ENCODE measurements at places on chromosomes 5 and 9. TPM values are rescaled to one million over a fixed set of nuclear protein-coding genes. Genes with fewer than 3 reads are reported as not detected.

- no peak for DNase-seq
- H3K27ac ChIP-seq: no peak overlapping the region
- no peaks in the 10 kb centered on the region for H3K4me1 ChIP-seq
Observed at GRCh38 chr9:85185486-85186217, 516.1 kb downstream of the NTRK2 start.

The GABRA1 gene
- not detected for total RNA-seq

DNA sequence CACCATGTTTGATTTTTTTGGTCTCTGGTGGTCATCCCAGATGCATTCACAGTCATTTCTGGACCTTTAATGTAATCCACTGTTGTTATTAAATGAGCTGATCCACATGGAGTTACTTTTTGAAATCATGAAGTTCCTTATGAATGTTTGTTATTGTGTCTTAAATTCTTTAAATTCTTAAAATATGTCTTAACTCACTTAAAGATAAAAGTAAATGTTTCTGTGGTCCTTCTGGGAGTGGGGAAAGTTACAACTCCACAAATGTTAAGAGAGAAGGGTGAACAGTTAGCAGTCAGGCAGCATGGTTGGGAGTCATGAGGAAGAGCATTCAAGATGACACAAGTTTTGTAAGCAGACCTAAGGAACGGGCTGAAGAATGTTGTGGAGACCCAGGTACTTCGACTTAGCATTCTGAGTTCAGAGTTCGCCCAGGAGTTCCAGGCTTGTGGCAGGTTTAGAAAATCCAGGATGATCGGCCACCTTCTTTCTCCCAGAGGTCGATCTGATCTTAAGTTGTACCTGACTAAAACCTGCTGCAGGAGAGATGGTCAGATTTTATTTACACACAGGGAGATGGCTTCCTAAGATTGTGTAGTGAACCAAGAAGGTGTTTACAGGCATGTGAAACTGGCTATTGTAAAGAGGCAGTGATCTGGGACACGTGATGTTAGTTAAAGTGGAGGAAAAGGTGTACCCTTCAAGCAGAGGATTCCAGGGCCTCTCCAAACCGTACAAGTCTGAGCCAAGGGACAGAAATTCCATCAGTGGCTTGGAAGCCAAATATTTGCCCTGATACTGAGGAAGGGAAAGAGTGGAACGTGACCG, 17.2 kb downstream of the SLC1A1 start:
- no peaks in the 10 kb centered on the region for H3K36me3 ChIP-seq
- no peak for DNase-seq
- H3K27me3 ChIP-seq: no peaks in the 10 kb centered on the region
- H3K4me3 ChIP-seq: no peak overlapping the region
- peak overlapping the region; percentile 54 for H3K27ac ChIP-seq

The RNF183 gene
- 0.14 TPM for total RNA-seq

The SUSD3 gene
- total RNA-seq: 1.9 TPM

The ADAMTSL1 gene
- total RNA-seq: 19.7 TPM

The FOXD4L4 gene
- 0.75 TPM for total RNA-seq

The NR2F1 gene
- 2.8 TPM for total RNA-seq

- no peaks in the 10 kb centered on the region for H3K36me3 ChIP-seq
- DNase-seq: no peak
- H3K27ac ChIP-seq: no peak overlapping the region
- H3K27me3 ChIP-seq: no peaks in the 10 kb centered on the region
- no peaks in the 10 kb centered on the region for H3K4me1 ChIP-seq
Observed at GRCh38 chr5:41764650-41765049, 105.6 kb downstream of the OXCT1 start.

The IL3 gene
- total RNA-seq: not detected

DNA sequence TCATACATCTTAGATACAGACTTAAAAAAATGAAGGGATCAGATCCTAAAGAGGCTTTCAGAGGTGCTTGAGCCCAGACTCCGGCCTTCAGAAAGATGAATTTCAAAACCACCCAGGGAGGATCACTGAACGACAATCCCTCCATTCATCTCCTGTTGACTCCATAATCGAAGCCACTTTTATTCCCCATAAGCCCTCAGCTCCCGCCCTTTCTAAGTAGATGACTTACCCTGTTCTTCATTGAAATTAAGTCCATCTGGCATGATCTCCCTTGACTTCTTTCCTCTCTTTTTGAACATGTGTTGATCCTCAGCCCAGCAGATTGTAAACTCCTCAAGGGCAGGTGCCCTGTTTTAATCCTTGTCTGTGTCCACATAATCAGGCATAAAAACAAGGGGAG, 50.8 kb upstream of the ASTN2 start:
- peak overlapping the region; percentile 11 for H3K27ac ChIP-seq
- H3K4me3 ChIP-seq: no peak overlapping the region
- no peak for DNase-seq

The AK8 gene
- not detected for total RNA-seq

DNA sequence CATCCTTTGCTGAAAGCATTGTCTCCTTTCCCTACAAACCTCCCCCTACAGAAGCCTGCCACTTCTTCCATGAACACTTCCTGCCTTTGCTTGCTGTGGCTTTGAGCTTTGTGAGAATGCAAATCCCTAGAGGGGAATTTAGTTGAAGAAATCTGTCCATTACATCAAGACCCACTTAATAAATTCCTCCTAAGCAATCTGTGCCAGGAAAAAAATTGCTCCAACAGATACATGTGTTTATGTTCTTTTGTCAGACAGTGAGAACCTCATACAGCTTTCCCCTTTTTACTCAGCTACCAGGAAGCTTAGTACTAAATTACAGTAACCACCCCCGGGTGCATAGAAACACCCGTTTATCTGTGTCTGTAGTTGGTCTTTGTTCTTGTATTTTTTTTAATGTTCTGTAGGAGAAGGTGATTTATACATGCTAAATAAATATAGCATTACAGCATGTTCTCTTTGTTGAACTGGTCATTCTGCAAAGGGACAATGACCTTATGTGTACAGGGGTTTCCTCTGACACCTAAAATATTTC, 43.9 kb downstream of the SH3TC2 start:
- no peaks in the 10 kb centered on the region for H3K36me3 ChIP-seq
- no peaks in the 10 kb centered on the region for H3K27me3 ChIP-seq
- DNase-seq: no peak
- no peak overlapping the region for H3K27ac ChIP-seq
- H3K4me3 ChIP-seq: no peak overlapping the region
- no peaks in the 10 kb centered on the region for H3K4me1 ChIP-seq

The PDGFRB gene
- total RNA-seq: 20.2 TPM

- H3K36me3 ChIP-seq: no peaks in the 10 kb centered on the region
- no peak for DNase-seq
- no peak overlapping the region for H3K4me3 ChIP-seq
- H3K4me1 ChIP-seq: no peaks in the 10 kb centered on the region
Observed at GRCh38 chr9:7140401-7140800, 382.6 kb downstream of the KDM4C start.

The TMEM203 gene
- total RNA-seq: 42.1 TPM

GRCh38 chr5:2534251-2534650, 217.2 kb downstream of the IRX2 start:
- no peaks in the 10 kb centered on the region for H3K4me1 ChIP-seq
- no peaks in the 10 kb centered on the region for H3K27me3 ChIP-seq
- no peak overlapping the region for H3K4me3 ChIP-seq
- no peaks in the 10 kb centered on the region for H3K36me3 ChIP-seq
- DNase-seq: no peak

The PCDHA10 gene
- total RNA-seq: 0.79 TPM

GRCh38 chr5:81728301-81728700, 22.6 kb downstream of the SSBP2 start:
- H3K4me1 ChIP-seq: no peaks in the 10 kb centered on the region
- no peaks in the 10 kb centered on the region for H3K27me3 ChIP-seq
- no peak for DNase-seq
- no peaks in the 10 kb centered on the region for H3K36me3 ChIP-seq
- no peak overlapping the region for H3K27ac ChIP-seq
- H3K4me3 ChIP-seq: no peak overlapping the region

DNA sequence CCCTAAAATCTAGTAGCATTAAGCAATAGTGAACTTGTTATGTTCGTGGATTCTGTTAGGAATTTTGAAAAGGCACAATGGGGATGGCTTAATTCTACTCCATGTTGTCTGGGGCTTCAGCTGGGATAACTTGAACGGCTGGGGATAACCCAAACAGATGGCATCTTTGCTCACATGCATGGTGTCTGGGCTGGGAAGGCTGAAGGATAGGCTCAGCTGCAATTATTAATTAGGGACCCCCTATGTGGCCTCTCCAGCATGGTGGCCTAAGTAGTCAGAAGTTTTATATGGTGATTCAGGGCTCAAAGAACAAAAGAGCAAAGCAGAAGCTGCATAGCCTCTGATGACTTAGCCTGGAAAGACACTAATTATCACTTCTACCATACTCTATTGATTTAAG, 551.1 kb downstream of the PSAT1 start:
- H3K4me3 ChIP-seq: no peak overlapping the region
- no peak for DNase-seq
- H3K27ac ChIP-seq: no peak overlapping the region
- no peaks in the 10 kb centered on the region for H3K4me1 ChIP-seq
- H3K27me3 ChIP-seq: no peaks in the 10 kb centered on the region

DNA sequence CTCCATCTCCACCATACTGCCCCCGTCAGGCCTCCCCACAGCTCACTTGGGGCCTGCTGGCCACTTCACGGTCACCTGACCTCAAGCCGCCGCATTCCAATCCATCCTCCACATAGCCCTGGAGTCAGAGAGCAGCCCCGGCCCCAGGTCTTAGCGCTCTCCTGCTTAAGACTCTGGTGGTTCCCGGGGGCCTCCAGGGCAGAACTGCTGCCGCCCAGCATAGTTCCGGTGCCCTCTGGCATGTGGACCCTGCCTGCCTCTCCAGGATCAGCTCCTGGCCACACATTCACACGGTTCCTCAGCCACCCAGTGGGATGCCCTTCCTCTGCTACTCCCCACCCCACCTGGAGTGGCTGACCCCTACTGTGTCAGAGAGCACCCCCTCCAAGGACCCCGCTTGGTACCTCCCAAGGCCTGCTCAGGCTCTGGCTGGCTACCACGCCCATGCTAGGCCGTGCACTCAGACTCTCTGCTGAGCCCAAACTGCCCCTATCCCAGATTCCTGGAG, 8.7 kb downstream of the PHYKPL start:
- no peaks in the 10 kb centered on the region for H3K27me3 ChIP-seq
- H3K4me1 ChIP-seq: peaks cover 42% of the 10 kb centered on the region
- DNase-seq: no peak
- H3K36me3 ChIP-seq: no peaks in the 10 kb centered on the region

The ITGA2 gene
- total RNA-seq: 9.5 TPM

- no peaks in the 10 kb centered on the region for H3K4me1 ChIP-seq
- H3K27ac ChIP-seq: no peak overlapping the region
- H3K4me3 ChIP-seq: no peak overlapping the region
Observed at GRCh38 chr5:118789366-118789765, 199.0 kb downstream of the DTWD2 start.

DNA sequence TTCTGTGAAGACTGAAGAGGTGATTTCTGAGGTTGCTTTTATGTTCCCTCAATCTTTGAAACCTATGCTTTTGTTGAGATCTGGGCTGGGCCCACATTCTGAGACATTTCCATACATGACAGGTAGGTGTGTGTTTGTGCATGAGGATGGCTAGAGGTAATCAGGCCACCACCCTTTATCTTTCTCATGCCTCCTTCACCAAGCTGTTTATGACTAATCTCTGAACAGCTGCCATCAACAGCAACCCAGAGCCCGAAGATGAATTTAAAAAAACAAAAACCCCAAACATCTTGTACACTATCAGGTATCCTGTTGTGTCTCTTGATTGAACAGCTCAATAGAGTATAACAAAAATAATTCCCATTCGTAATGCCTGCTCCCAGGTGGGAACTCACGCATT, 12.6 kb upstream of the C5orf46 start:
- no peak for DNase-seq
- no peaks in the 10 kb centered on the region for H3K36me3 ChIP-seq
- H3K27ac ChIP-seq: no peak overlapping the region

The CDX1 gene
- total RNA-seq: 351 TPM

DNA sequence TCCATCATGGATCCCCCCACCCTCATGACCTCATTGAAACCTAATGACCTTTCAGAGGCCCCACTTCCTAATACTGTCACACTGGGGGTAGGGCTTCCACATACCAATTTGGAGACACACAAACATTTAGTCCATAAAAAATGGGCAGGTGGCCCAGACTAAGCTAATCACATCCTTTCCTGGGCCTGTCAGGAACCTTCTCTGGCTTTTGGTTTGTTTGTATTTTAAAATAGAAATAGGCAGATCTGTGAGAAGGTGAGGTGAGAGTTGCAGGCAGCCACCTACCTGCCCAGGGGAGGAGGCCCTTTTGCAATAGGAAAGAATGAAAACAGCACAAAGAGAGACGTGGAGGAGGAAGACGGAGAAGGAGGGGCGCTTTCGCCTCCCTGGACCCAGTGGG, 90.2 kb upstream of the BOD1 start:
- H3K4me1 ChIP-seq: no peaks in the 10 kb centered on the region
- DNase-seq: no peak
- H3K27me3 ChIP-seq: no peaks in the 10 kb centered on the region
- no peak overlapping the region for H3K27ac ChIP-seq

The SLC46A2 gene
- not detected for total RNA-seq

DNA sequence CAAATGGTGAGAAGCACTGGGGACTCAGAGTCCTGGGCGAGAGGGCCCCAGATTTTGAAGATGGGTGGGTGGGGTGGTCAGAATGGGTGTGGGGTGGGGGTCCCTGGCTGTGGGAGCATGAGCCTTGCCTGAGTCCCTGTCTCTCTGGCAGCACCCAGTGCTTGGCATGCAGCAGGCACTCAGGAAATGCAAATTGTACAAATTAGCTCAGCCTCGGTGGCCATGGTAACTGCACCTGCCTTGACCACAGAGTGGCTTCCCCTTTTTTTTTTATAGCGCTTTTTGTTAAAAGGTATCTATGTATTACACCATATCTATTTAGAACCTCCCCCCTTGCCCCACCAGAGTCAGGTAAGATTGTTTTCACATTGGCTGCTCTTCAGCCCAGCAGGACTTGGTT, 19.2 kb upstream of the PITX1 start:
- H3K36me3 ChIP-seq: no peaks in the 10 kb centered on the region
- peaks cover 54% of the 10 kb centered on the region for H3K27me3 ChIP-seq
- no peak overlapping the region for H3K27ac ChIP-seq
- H3K4me1 ChIP-seq: peaks cover 4% of the 10 kb centered on the region

GRCh38 chr5:149857499-149857898, 87.1 kb downstream of the PDE6A start:
- no peaks in the 10 kb centered on the region for H3K36me3 ChIP-seq
- DNase-seq: peak; percentile 96
- no peak overlapping the region for H3K4me3 ChIP-seq
- peaks cover 54% of the 10 kb centered on the region for H3K4me1 ChIP-seq
- H3K27me3 ChIP-seq: no peaks in the 10 kb centered on the region
- peak overlapping the region; percentile 82 for H3K27ac ChIP-seq

DNA sequence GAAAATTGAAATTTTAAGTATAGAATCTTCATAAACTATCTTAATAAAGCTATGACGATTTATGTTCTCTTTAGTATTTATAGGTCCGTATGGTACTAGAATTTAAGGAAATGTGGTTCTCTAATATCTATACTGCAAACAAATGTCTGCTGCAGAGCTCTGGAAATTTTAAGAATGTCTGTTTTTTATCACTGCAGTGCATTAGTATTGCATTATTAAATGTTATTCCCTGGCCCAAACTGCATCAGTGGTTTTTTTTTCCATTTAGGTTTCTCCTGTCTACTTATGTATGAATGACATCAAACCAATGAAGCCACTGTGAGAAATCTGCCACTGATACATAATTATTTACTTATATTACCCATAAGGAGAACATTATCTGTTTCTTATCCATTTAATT, 211.4 kb upstream of the CD180 start:
- no peaks in the 10 kb centered on the region for H3K4me1 ChIP-seq
- H3K4me3 ChIP-seq: no peak overlapping the region
- no peak overlapping the region for H3K27ac ChIP-seq
- H3K27me3 ChIP-seq: no peaks in the 10 kb centered on the region
- no peak for DNase-seq
- no peaks in the 10 kb centered on the region for H3K36me3 ChIP-seq
